Hypothalamus (tissue), 51 donors: ENCODE measurements at places on chromosomes 4 and X.

DNA sequence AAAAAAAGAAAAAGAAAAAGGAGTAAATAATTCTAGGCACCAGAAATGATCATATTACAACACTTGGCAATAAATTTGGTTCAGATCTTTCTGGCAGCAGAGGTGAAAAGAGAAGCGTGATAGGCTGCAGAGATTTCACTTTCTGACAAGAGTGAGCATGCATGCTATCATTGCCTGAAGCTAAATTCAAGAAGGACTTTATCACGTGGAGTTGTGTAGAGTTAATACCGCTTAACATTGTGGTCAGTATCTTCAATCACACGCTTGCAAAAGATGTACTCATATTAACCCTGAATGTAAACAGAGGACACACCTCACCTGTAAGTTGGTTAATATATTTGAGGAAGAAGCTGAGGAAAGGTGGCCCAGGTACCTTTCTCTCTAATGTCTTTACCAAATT lies 31.4 kb upstream of the RBPJ start:
- DNase-seq: no peak

- DNase-seq: no peak
Measured at GRCh38 chr4:57061395-57061794, 48.8 kb downstream of the IGFBP7 start.

DNA sequence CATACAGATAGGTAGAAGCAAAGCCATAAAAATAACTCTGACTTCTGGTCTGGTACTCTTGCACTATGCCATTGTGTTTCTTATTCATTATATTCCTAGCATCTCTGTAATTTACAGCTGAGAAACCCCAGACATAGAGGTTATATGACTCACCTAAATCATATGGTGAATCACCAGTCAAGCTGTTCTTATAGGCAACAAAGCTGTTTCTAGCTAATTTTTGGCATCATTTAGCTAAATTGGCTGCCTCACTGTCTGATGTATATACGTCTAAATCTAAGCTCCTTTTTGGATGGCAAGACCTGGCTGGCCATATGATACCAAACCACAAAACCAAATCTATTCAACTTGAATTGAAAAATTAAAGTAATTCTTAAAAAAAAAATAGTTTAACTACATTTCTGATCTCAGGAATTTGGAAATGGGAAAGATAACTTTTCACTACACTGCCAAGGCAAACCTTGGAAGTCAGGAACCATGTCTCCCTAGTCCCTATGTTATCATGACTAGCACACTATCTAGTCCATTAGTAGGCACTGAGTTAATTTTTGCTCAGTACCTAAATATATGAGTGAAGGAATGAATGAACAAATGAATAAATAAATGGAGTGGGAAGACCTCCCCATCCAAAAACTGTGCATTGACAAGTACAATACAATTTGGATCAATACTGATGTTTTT lies 41.3 kb upstream of the STAG2 start:
- DNase-seq: no peak

DNA sequence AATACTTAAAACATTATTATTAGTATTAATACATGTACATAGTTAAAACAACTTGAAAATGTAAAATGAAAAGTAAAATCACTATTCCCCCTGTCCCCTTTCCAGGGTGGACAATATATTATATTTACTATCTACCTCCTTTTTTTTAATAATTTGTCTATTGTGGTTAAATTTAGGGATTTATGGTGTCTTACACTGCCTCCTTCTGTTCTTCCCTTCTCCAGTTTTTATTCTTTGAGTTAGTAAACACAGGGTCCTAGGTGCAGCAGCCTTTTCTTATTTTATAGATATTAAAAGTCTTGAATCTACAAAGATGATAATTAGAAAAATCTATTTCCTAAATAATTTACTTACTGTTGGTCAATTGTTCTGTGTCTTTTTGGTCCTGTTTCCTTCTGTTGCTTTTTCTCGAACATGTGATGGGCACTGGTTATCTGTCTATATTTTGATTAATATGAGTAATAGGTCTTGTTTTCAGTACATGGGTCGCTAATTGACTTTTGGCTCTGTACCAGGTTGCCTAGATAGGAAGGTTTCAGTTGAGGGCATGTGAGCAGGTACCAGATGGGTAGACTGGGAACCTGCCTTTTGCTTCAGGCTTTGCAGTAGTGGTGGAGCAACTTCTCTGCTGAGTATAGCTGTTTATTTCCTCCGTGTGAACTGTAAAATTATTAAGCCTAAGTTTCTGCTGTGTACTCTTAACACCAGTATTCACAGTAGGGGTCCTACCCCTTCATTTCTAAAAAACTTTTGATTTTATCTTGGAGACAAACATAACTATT lies 1.1 kb downstream of the NUDT9 start:
- DNase-seq: no peak

GRCh38 chrX:39817754-39818470 lies 279.8 kb downstream of the BCOR start:
- DNase-seq: no peak

DNA sequence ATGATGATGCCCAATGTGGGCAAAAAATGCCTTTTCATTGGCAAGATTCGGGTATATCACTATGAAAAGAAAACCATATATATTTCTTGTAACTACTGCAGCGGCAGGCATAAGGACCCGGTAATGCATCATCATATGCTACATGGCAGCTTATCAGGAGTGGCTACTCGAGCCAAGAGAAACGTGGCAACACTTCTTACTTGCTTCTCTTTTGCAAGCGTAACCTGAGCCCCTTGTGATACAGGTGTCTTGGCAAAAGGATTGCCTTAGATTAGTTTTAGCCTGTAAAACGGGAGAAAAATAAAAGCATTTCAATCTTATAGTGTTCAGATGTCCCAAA lies 280.3 kb downstream of the SPRY1 start:
- no peak for DNase-seq

DNA sequence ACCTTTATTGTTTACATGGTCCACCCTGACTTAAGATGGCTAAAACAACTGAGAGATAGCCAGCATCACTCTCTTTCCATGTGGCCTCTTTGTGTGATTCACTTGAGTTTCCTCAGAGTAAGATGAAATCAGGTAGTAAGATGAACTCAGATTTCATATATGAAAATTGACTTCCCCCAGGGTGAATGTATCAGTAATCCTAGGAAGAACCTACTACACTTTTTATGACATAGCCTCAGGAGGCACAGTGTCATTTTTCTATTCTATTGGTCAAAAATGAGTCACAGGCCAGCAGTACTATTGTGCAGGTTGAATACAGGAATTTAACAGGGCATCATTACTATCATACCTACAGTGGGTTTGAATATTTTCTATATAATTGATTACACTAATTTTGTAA lies 14.6 kb upstream of the SULT1E1 start:
- no peak for DNase-seq

DNA sequence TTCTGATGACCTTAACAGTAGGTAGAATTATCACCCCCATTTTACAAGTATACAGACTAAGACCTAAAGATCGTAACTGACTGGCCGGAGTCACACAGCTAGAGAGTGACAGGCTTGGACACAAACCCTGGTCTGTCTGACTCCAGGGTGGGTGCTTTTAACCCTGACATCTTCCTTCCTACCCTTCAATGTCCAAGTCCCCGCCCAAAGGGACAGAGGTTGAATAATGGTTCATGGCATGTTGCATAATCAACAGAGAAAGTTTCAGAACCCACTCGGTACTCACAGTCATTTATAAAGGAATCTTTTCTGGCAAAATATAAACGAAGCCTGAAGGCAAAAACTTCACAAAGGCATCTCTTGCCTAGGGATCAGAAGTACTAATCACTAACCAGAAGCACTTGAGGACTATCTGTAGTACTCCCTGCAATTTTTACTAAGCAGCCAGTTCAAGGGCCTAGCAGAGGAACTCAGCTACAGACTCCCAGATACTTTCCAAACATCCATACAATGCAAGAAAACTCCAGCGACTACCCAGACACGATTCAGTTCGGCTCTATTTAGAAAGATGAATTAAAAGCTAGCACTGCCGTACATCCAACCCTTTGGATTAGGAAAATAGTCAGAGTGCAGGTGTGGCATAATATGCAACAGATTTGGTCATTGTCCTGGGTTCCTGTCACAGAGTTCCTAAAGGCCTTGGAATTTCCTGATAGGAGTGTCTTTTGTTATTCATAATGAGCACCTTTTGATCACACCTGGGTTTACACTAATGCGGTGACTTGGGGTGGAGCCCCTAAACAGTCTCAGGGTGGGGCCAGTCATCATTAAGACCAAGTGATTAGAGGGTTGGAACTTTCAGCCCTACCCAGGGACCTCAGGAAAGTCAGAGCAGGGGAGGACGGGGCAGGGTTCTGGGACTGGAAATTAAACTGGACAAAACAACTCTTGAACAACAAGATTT lies 44.0 kb downstream of the RELL1 start:
- no peak for DNase-seq

DNA sequence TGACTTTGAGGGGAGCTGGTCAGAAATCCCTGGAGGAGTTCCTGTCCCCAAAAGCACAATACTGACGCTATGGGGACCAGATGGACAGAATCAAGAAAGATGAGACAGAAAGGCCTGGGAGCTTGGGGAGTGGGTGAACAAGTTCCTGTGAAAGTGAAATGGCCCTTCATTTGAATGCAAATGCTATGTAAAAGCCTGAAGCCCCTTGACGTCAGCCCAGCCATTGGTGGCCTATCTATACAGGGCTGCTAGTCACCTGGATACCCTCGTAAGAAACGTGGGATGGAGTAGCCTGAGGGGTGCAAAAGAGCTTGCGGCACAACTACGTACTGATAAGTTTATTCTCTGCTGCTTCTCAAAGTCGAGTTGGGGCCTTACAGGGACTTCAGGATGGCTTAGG lies at the start of gene CDX4:
Gene CDX4 (plus strand): TSS at position 223 of the 400 bp plus-strand sequence. CDS start 201 bp downstream, outside the sequence.
- no peak for DNase-seq

DNA sequence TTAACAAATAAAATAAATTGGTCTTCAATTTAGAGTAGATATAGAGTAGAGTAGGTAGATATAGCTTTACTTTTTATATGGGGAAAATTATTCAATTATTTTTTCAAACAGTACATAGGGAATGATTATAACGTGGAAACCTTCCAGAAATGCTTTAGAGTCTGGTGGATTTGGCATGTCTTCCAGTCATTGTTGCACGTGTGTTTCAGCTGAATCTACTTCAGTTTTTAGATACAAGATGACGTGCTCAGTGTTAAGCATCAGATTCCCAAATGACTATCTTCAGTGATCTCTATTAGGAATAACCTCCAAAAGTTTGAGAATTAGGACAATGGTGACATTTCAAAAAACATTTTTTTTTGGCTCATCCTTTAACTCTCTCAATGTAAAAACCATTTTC lies 616.9 kb downstream of the ANKRD50 start:
- no peak for DNase-seq

DNA sequence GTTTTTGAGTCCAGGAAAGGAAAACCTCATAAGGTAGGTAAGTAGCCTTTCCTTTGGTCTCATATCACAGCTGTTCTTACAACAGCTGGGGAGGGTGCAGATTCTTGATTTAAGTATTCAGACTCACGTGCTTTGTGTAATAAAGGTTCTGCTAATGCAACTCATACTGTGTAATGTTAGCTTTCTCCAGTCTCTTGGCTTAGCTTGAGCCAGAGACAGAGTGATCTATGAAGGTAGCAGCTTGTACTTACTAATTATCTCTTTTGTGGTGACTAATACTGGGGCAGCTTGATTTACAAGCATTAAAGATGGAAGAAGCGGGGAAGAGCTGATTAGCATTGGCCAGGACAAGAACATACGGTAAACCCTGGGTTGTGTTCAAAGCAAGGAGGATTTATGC lies 80.3 kb downstream of the LNX1 start:
- no peak for DNase-seq

- DNase-seq: no peak
Measured at GRCh38 chrX:115177932-115178331, 11.3 kb upstream of the RBMXL3 start.

- no peak for DNase-seq
Measured at GRCh38 chrX:154317391-154317995, 21.9 kb downstream of the TKTL1 start.

- no peak for DNase-seq
Measured at GRCh38 chr4:10106421-10107039, 10.1 kb downstream of the WDR1 start.

DNA sequence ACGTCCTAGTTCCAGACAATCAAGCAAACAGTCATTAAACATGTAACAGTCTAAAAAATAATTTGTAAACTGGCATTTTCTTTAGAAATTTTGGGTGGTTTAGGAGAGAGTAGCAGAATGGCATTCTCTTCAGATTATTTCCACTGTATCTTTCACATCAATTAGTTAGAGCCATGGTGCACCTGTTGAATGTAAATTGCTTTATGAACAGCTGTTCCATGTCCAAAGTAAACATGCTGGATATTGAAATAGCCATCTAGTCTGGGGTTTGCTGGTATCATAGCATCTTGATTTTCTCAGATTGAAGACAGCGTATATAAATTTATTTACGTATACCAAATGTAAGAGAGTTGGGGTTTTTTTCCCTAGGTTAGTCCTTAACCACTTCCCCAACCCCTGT lies 143.6 kb downstream of the RCHY1 start:
- DNase-seq: no peak

DNA sequence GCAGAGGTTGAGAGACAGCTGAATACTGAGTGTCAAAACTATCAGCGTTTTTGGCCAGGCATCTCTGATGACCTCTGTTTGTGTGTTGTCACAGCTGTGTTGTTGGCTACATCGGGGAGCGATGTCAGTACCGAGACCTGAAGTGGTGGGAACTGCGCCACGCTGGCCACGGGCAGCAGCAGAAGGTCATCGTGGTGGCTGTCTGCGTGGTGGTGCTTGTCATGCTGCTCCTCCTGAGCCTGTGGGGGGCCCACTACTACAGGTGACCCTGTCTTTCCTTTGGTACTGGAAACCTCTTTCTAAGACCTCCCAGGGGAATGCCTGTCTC lies 86.9 kb downstream of the EGF start:
- DNase-seq: no peak

DNA sequence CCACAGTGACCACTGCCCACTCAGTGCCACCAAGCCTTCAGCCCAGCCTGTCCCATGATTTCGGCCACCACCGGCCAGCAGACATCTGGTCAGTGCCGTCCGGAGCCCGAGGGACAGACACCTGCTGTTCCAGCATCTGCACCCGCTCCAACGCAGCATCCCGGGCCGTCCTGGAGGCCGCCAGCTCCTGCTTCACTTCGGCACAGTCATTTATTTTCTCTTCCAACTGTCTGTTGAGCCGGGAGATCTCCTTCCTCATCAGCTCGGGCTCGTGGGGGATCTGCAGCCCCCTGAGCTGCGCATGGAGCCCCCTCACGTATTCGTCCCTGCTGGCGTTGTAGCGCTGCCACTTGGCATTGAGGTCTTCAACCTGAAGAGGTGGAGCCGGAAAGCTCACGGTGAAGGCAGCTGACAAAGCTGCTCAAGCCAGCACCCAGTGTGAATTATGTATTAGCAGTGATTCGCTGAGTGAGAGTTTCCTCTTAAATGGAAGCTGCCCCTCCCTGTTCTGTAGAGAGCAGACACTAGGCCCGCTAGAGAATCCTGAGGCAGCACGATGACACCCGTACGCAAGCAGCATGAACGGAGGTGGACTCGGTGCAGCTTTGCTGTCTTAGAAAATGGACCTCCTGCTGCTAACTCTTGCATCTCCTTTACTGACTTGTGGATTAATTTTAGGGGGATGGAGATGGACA lies 11.4 kb downstream of the TNIP2 start:
- DNase-seq: no peak
